ENCODE measurements at places on chromosomes 5 and 9.

DNA sequence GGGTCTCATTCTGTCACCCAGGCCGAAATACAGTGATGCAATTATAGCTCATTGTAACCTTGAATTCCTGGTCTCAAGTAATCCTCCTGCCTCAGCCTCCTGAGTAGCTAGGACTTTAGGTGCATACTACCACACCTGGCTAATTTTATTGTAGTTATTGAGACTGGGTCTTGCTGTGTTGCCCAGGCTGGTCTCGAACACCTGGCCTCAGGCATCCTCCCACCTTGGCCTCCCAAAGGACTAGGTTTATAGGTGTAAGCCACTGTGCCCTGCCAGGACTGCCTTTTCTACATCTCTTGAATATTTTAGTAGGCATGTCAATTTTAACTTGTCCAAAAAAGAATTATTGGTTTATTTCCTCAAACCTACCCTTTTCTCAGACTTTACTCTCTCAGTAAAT is 16.9 kb downstream of the DENND4C start:
- DNase-seq, result no peak

GRCh38 chr9:99178912-99179872 is 42.5 kb downstream of the ALG2 start:
- no peak for DNase-seq

- DNase-seq, result no peak
Observed at GRCh38 chr9:111356481-111357244, 26.6 kb upstream of the OR2K2 start.

GRCh38 chr9:80158131-80158530 is 586.4 kb downstream of the TLE4 start:
- no peak for DNase-seq

DNA sequence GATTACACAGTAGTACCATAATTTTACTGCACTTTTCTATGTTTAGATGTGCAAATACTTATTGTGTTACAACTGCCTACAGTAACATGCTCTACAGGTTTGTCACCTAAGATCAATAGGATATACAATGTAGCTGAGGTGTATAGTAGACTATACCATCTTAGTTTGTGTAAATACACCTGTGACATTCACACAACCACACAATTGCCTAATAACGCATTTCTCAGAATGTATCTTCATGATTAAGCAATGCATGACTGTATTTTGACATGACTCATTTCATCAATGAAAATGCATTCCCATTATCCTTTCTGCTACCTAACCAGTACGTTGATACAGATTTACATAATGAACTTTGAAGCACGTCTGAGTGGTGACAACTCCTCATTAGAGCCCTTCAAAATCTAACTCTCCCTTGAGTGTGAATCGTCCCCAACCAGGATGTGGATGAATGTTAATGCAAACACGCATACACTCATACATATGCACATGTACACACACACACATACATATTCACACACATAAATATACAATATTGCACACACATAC is 28.4 kb downstream of the GZMK start:
- DNase-seq, result no peak

DNA sequence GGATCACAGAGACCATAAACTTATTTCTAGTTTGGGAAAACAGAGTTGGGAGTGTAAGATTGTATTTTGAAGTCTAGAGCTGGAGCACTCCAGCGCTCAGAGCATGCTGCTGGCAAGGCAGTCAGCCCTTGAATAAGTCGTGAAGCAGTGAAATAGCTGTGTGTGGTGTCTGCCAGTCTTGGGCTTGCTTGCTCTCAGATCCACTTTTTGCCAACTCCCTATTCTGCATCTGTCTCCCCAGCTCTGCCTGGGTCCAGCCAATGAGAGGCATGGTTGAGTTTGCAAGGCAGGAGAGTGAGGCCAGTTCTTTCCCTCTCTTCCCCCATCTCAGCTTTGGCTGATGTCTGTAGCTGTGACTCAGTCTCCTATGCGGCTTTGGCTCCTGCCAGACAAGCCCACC is 23.3 kb upstream of the RASGRF2 start:
- DNase-seq, result no peak

DNA sequence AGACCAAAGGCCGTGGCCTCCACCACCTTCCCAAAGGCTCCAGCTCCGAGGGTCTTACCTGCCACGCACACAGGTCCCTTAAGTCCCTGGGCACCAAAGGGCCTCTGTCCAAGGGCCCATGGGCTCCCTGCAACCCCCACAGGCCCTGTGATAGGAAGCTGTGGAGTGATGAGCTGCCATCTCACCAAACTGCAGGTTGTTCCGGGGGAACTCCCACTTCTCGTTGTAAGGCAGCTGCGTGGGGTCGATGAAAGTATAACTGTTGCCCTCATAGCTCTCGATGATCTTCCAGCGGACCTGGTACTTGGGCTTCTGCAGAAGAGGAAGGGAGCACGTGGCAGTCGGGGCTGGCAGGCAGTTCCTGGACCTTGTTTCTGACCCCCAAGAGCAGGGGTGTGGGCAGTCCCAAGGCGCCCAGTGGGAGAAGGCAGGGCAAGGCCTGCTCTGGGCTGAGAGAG is 24.8 kb downstream of the CSF1R start:
- DNase-seq, result no peak

- DNase-seq, result no peak
Observed at GRCh38 chr9:94839398-94839797, 112.9 kb downstream of the AOPEP start.

GRCh38 chr9:76452839-76453238 is 6.1 kb upstream of the GCNT1 start:
- no peak for DNase-seq

DNA sequence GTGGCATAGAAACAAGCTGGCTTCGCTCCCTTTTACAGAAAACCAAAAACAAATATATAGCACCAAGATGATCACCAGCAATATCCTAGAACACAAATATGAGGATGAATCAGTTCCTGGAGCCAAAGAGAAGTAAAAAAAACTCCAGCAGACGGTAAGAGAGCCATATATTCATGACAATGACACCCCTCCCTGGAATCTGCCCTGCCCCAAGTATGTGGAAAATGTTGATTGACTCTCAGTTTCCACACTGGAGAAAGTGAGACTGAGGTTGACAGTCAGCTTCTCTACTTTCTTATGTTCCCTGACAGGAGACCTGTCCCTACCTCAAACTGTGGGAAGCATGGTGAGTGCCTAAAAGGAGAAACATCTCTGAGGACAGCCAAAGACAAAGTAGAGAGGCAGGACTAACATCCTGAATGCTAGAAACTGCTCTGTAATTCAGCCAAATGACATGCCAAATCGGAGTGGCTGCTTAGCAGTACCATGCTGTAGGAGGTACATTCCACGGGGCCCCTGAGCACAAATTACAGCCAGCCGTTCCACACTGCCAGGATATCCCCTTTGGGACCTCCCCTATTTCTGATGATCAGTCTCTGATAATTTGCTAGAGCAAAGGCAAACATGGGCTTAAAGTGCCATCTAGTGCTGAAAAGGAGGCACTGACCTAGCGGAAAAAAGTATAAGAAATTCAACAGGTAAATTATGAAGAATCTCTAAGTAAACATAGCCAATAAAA is 424.0 kb upstream of the RGMB start:
- DNase-seq, result no peak

All from WERI-Rb-1 (cell line).